Breast epithelium (tissue), 4 donors: ENCODE measurements at places on chromosomes 4 and X. TPM values are rescaled to one million over a fixed set of nuclear protein-coding genes. Genes with fewer than 3 reads are reported as not detected.

GRCh38 chr4:159240687-159241086, 137.8 kb downstream of the RAPGEF2 start:
- H3K27me3 ChIP-seq: no peaks in the 10 kb centered on the region
- no peaks in the 10 kb centered on the region for H3K4me1 ChIP-seq
- no peak overlapping the region for H3K27ac ChIP-seq
- H3K36me3 ChIP-seq: no peaks in the 10 kb centered on the region
- H3K4me3 ChIP-seq: no peak overlapping the region
- DNase-seq: no peak

GRCh38 chr4:111631215-111631999, 513.8 kb upstream of the FAM241A start:
- no peaks in the 10 kb centered on the region for H3K36me3 ChIP-seq
- H3K4me3 ChIP-seq: no peak overlapping the region
- no peak overlapping the region for H3K27ac ChIP-seq
- H3K4me1 ChIP-seq: no peaks in the 10 kb centered on the region

- DNase-seq: no peak
- no peaks in the 10 kb centered on the region for H3K4me1 ChIP-seq
- H3K36me3 ChIP-seq: no peaks in the 10 kb centered on the region
- no peaks in the 10 kb centered on the region for H3K27me3 ChIP-seq
- no peak overlapping the region for H3K27ac ChIP-seq
Observed at GRCh38 chrX:24100713-24101112, 46.0 kb downstream of the EIF2S3 start.

- no peak overlapping the region for H3K4me3 ChIP-seq
- H3K27me3 ChIP-seq: no peaks in the 10 kb centered on the region
- no peaks in the 10 kb centered on the region for H3K4me1 ChIP-seq
- H3K27ac ChIP-seq: no peak overlapping the region
- DNase-seq: no peak
Observed at GRCh38 chr4:185779517-185779916, 32.5 kb downstream of the SORBS2 start.

GRCh38 chr4:106301393-106302061, 14.5 kb downstream of the TBCK start:
- H3K4me1 ChIP-seq: no peaks in the 10 kb centered on the region
- H3K27me3 ChIP-seq: no peaks in the 10 kb centered on the region
- H3K27ac ChIP-seq: no peak overlapping the region
- no peaks in the 10 kb centered on the region for H3K36me3 ChIP-seq
- no peak overlapping the region for H3K4me3 ChIP-seq

GRCh38 chrX:150476164-150476699, 92.2 kb upstream of the MTM1 start:
- H3K4me3 ChIP-seq: no peak overlapping the region
- no peaks in the 10 kb centered on the region for H3K36me3 ChIP-seq
- no peak overlapping the region for H3K27ac ChIP-seq

DNA sequence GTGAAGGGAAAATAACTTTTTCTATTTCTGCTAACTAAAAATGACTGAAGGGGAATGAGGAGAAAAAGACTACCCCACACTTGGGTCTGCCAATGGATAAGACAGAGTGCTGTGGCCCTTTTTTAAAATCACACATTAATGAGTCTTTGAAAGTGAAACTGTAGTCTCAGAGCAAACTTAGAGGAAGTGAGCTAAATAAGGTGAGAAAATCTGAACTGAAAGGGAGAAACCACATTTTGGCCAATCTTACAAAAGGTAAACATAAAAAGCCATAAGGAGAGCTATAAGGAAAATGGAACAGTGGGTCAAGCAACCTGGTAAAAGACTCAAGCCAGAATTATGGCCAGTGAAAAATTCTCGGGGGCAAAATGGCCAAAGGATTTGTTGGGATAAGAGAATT, 755.1 kb upstream of the IGFBP7 start:
- H3K4me1 ChIP-seq: no peaks in the 10 kb centered on the region
- no peak for DNase-seq
- no peaks in the 10 kb centered on the region for H3K27me3 ChIP-seq
- no peak overlapping the region for H3K27ac ChIP-seq
- no peaks in the 10 kb centered on the region for H3K36me3 ChIP-seq

DNA sequence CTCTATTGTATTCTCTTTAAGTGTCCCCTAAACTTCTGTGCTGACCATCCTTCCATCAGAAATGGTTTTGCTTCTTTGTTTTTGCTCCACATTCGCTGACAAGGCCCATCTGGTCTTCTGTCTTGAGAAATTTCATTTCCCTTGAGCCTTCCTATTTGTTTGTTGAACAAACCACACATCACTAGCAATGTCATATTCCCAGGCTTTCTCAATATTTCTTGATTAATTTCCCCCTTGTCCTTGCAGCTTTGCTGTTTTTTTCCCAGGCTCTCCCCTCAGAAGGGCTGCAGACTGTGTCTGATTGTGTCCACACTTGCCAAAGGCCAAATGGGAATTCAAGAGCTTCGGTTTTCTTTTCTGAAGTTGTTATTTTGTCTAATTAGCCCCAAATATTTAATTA, 158.9 kb downstream of the MID1IP1 start:
- H3K27ac ChIP-seq: peak overlapping the region; percentile 34
- H3K4me3 ChIP-seq: no peak overlapping the region
- H3K4me1 ChIP-seq: no peaks in the 10 kb centered on the region
- DNase-seq: no peak
- H3K27me3 ChIP-seq: no peaks in the 10 kb centered on the region

GRCh38 chr4:173288296-173288695, 45.9 kb downstream of the HMGB2 start:
- H3K27me3 ChIP-seq: no peaks in the 10 kb centered on the region
- H3K36me3 ChIP-seq: no peaks in the 10 kb centered on the region
- no peak overlapping the region for H3K4me3 ChIP-seq

DNA sequence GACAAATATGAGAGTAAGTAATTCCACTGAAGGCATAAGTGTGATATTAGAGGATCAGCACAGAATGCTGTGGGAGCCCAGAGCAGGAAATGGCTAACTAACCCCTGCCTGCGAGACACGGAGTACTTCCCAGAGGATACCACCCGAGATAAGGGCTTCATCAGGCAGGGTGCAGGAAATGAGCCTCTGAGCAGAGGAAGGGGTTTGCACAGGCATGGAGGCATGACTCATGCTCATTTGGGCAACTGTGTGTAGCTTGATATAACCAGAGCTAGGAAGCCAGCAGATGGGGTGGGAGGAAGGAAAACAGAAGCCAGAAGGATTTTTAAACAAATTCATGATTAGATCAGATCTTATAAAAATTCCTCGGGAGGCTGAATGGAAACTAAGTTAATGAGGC, 70.0 kb upstream of the TSPAN5 start:
- no peak overlapping the region for H3K4me3 ChIP-seq
- DNase-seq: no peak
- no peaks in the 10 kb centered on the region for H3K27me3 ChIP-seq
- H3K36me3 ChIP-seq: no peaks in the 10 kb centered on the region
- H3K4me1 ChIP-seq: no peaks in the 10 kb centered on the region
- H3K27ac ChIP-seq: no peak overlapping the region

DNA sequence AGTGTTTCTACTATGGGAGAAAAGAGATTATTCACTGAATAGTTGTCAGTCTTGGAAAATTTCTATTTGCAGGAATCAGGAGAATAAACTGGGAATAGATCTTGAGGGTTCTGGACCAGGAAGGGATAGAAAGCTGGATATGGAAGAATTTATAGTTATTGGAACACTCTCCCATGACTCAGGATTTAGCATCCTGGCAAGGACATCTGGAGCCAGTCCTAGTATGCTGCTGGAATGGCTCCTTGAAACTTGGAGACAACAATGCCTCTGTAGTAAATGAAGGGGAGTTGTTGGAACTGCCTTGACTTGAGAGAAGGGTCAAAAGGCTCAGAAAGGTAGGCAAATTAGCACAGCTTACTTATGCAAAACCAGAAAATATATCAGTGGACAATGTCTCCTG, 23.5 kb upstream of the THOC2 start:
- no peak for DNase-seq
- H3K36me3 ChIP-seq: no peaks in the 10 kb centered on the region
- peak overlapping the region; percentile 40 for H3K27ac ChIP-seq
- H3K4me3 ChIP-seq: no peak overlapping the region

- no peak overlapping the region for H3K27ac ChIP-seq
- H3K4me3 ChIP-seq: no peak overlapping the region
- no peaks in the 10 kb centered on the region for H3K36me3 ChIP-seq
- no peak for DNase-seq
Observed at GRCh38 chrX:10350981-10351380, 194.2 kb downstream of the CLCN4 start.

- no peak overlapping the region for H3K4me3 ChIP-seq
- DNase-seq: no peak
- no peaks in the 10 kb centered on the region for H3K27me3 ChIP-seq
- H3K36me3 ChIP-seq: no peaks in the 10 kb centered on the region
Observed at GRCh38 chr4:150862829-150863228, 152.3 kb downstream of the LRBA start.

DNA sequence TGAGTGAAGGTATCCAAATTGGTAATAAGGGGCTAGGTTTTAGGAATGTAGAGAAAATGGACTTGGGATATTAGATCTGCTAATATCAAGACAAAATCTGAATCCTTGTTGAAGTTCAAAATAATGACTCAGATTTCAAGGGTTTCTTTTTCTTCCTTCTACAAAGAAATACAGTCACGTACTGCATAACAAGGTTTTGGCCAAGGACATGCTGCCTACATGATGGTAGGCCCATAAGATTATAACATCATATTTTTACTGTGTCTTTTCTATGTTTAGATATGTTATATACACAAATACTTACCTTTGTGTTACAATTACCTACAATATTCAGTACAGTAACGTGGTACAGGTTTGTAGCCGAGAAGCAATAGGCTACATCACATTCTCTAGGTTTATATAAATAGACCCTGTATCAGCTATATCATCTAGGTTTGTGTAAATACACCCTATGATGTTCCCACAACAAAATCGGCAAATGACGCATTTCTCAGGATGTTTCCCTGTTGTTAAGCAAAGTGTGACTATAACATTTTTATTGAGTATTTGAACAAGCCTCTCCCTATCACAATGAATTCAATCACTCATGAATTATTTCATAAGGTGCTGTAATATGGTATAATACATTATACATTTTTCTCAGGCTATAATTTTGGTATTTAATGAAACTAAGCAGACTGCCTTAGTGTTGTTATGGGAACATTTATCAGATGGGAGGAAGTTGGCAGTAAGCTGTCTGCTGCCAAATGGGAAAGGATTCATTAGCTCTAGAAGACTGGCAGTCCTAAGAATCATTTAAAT, 186.3 kb downstream of the PPP3CA start:
- no peaks in the 10 kb centered on the region for H3K27me3 ChIP-seq
- no peak for DNase-seq
- no peak overlapping the region for H3K4me3 ChIP-seq

DNA sequence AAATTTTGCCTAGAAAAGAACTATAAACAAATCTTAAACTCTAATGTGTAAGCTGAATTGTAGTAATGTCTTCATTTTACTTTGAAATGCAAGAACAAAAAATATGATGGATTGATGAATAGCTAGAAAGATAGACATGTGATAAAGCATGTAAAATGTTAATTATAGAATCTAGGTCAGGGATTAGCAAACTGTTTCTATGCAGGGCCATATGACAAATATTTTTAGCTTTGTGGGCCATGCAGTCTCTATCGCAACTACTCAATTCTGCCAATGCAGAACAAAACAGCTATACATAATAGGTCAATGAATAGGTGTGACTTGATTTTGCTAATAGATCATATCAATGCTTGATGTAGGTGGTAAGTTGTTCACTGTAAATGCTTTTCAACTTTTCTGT, 75.3 kb downstream of the TBCK start:
- no peak for DNase-seq
- H3K4me1 ChIP-seq: no peaks in the 10 kb centered on the region
- H3K27ac ChIP-seq: no peak overlapping the region
- H3K4me3 ChIP-seq: no peak overlapping the region
- no peaks in the 10 kb centered on the region for H3K27me3 ChIP-seq
- H3K36me3 ChIP-seq: peaks cover 5% of the 10 kb centered on the region

DNA sequence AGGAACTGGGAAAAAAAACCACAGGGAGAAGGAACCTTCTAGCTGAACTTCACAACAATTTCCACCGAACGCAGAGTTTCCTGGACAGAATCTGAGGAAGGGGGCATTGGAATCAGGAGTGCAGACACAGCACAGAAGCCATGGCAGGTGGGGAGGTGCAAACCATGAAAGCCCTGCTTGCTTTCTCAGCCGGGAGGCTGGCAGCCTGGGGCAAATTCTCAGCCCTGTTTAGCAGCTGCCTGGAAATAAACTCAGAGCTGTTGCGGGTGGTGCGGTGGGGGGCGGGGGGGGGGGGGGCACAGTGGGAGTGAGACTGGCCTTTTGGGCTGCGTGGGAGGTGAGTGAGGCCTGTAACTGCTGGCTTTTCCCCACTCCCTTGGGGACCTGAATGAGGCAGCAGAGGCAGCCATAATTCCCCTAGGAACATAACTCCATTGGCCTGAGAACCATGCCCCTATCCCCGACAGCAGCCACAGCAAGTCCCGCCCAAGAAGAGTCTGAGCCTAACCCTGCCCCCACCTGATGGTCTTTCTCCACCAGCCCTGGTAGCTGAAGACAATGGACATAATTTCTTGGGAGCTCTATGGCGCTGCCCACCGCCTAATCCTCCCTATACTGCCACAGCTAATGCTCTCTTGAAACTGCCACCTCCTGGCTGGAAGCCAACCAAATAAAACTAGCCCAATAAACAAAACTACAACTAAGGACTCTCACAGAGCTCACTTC, 176.3 kb downstream of the FAM13A start:
- no peaks in the 10 kb centered on the region for H3K36me3 ChIP-seq
- no peak for DNase-seq
- no peaks in the 10 kb centered on the region for H3K4me1 ChIP-seq
- no peaks in the 10 kb centered on the region for H3K27me3 ChIP-seq
- H3K4me3 ChIP-seq: no peak overlapping the region
- H3K27ac ChIP-seq: no peak overlapping the region

Gene FRG2
- total RNA-seq: not detected

Gene MAP7D2
- total RNA-seq: 2.2 TPM

Gene STS
- 10.8 TPM for total RNA-seq

Gene LRIT3
- total RNA-seq: 0.59 TPM
